Kidney epithelial cell (primary cell): ENCODE measurements at places on chromosomes 5 and 9. TPM values are rescaled to one million over a fixed set of nuclear protein-coding genes. Genes with fewer than 3 reads are reported as not detected.

FGF1 gene
- total RNA-seq = 1.6 and 12.1 TPM in 2 replicates

GRCh38 chr5:150057052-150057451 is 29.3 kb downstream of the CSF1R start:
- DNase-seq = no peak

CENPK gene
- total RNA-seq = 10.4 and 18.4 TPM in 2 replicates

FABP6 gene
- total RNA-seq = not detected in 2 replicates

IRF1 gene
- 61.9 and 75.3 TPM in 2 replicates for total RNA-seq
